Thoracic aorta (tissue), 2 donors: ENCODE measurements at places on chromosomes 7 and 10.

GRCh38 chr10:124680675-124681074 lies 63.5 kb downstream of the FAM53B start:
- DNase-seq: no peak

DNA sequence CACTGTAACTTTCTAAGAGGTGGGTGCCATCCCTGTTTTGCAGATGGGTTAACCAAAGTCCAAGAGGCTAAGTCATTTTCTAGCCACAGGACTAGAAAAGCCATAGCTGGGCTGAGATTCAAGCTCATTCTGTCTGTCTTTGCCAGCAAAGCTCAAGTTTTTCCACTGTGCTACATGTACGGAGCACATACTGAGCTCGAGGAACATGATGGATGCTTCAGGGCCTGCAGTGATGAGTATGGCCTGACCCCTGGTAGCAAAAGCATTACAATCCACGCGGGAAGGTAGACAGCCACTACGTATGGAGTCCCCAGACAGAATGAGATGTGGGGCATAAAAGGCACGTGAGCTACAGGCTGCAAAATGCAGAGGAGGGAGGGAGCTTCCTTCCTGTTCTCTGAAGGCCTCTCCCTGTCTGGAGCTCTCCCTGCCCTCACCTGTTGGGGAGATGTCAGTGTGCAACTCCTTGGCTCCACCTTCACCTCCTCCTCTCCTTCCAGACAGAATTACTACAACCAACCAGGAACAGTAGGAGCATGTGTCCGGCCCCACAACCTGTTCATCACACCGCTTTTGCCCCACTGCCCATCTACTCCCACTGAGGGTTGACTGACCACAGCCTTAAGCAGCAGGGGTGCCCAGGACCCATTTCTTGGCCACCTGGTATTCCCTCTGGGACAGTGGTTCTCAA lies 16.4 kb downstream of the ITPRIP start:
- no peak for DNase-seq

- no peak for DNase-seq
Measured at GRCh38 chr7:151405588-151405987, 4.2 kb downstream of the WDR86 start.

DNA sequence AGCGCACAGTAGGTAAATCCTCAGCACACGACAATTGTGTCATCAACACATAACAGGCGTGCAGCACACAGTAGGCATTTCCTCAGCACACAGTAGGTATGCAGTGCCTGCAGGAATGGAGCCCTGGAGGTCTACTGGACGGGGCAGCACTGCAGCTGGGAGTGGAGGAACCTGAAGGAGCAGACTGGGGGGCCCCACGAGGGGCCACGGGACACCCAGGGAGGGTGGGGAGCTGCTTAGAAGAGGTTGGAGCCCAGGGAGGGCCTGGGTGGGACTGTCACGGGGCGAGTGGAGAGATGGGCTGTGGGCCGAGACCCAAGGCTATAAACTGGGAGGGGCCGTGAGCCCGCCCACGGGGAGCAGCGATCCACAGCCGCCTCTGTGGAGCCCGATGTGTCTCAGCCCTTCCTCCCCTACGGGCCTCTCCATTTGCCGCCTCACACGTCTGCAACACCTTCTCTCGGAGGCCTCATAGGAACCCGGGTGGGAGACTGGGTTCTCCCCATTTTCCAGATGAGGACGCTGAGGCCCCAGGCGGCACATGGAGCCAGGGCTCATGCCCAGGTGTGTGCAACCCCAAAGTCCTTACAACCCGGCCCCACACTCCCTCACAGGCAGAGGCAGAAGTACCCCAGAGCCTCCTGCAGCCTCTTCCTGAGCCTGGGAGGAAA lies 101.5 kb downstream of the MICALL2 start:
- DNase-seq: no peak

GRCh38 chr7:24718977-24719491 lies 38.2 kb downstream of the GSDME start:
- no peak for DNase-seq

DNA sequence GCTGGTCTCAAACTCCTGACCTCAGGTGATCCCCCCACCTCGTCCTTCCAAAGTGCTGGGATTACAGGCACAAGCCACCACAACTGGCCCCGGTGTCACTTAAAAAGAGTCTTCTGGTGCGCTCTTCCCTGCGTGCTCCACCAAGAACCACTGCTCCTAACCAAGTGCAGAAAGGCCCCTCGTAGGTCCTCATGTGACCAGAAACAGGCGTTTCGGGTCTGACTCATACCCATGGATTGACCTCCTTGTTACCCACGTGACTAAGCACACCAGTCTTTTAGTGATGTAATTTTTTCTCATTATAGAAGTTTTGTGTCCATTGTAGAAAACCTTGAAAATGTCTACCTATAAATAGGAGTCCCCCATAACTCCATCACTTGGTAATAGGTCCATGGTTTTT lies 13.9 kb downstream of the FKBP6 start:
- DNase-seq: no peak

DNA sequence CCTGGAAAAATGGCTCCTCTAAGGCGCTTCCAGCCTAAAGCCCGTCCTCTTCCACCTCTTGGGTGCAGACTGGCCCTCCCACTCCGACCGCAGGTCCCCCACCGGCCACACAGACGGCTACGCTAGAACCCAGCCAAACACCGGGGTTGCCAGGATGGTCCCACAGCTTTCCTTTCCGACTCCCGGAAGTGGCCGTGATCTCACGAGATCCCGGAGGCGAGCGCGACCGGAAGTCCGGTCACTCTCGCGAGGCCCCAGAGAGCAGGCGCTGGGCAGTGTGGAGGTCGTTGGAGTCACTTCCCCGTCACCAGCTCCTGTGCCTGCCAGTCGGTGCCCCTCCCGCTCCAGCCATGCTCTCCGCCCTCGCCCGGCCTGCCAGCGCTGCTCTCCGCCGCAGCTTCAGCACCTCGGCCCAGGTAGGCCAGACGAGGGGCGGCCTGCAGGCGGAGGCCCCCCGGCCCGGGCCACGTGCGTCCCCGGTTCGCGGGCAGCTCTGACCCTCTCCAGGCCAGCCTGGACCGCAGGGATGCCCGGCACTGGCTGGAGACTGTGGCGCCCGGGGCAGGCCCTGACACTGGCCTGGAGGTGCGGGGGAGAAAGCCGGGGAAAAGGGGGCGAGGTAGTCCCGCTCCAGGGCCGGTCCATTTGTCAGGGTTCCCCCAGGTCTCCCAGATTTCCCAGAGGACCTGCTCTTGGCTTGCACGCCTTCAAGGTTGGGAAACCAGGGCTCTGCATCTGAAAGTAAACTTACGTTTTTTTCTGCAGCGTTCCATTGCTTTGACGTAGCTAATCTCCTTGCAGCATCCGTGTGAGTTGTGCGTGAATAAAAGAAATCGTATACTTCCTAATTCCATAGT lies at the start of the genes MDH2 and STYXL1:
Gene MDH2, plus strand, starts transcription at position 296 of the 857 bp plus-strand sequence. Its CDS starts 55 bp downstream, at position 351.
Gene STYXL1, minus strand, starts transcription at position 190 of the 857 bp plus-strand sequence. CDS start 17,477 bp downstream, outside the sequence.
- peak; percentile 86 for DNase-seq

- DNase-seq: no peak
Measured at GRCh38 chr10:31130406-31130805, 98.7 kb upstream of the ZNF438 start.

DNA sequence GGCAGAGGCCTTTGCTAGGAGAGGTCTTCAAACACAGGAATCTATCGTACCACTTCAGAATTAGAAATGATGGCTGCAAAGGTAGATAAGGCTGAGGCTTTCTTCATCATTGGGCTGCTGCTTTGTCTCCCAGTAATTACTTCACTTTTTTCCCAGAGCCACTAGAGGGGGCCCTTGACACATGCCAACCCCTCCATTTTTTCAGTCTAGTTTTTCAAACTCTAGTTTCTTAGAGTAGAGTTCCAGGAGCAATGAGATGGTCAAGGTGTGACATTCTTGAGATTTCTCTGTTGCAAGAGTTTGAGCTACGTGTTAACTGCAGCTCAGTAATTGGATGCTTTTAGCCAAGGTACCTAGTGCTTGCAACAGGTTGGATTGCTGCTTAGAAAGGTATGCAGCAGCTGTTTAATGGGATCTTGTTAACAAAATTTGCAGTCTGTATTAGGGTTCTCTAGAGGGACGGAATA lies 33.8 kb upstream of the RBM20 start:
- DNase-seq: no peak

DNA sequence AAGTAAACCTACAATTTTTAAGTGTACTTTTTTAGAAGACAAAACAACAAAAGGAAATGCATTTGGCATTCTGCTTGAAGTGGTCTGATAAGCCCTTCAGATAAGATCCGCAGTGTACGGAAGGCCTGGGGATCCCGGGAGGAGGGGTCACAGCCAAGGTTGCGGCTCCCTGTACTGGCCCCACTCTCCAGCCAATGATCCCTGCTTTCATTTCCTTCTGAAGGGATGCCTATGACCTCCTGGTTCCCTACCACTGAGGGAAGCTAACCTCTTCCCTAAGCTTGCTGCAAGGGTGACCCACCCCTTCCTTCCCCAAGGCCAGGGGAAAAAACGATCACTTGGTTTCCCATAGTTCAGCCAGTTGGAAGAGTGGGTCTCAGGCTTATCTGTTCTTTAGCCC lies 5.3 kb downstream of the DENND2A start:
- no peak for DNase-seq

- no peak for DNase-seq
Measured at GRCh38 chr7:154919344-154920225, 83.3 kb downstream of the PAXIP1 start.

GRCh38 chr7:7220821-7221220 lies 38.5 kb downstream of the C1GALT1 start:
- no peak for DNase-seq

DNA sequence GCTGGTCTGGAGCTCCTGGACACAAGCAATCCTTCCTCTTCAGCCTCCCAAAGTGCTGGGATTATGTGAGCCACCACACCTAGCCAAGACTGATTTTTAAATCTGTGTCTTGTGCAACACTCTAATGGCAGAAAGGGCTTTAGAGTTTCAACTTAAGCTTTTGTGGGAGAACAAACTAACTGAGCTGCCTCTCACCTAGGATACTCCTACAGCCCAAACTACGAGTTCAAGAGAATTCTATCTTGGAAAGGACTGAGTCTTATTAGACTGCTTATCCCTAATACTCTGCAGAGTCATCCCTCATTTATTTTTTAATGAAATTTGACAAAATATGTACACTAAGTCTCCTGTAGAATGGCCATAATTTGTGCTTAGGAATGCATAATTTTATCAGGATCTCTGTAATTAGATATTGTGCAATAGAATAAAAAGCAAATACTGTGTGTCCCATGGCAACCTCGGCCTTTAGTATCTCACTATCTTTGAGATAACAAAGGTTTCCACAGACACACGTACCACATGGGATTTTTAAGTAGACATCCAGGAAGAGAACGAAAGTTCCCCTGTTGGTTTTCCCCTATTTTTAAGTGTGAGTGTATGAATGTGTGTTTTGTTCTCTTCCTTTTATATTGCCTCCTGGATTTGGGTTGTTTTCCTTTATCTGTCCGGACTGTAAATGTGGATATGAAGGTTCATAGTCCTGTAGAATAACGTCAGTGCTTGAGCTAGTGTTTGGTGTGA lies 199.4 kb upstream of the TCF7L2 start:
- DNase-seq: no peak

GRCh38 chr10:74674927-74675326 lies 151.5 kb upstream of the KAT6B start:
- DNase-seq: no peak

DNA sequence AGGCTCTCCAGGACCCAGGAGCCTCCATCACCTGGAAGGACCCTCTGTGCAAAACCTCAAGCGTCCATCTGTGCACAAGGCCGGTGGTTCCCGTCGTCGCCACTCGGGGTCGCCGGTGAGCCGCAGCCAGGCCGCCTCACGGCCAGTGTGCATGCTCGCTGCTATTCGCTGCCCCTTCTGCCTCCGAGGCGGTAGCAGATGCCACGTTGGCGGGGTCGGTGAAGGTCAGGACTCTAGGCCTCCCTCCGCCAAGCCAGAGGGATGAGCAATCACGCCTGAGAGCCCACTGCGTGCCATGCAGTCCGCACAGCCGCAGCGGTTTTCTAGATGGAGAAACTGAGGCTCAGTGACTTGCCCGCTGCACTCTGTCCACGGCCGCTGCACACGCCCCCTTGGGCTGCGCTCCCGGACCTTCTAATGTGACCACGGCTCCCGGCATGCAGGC lies 5.7 kb downstream of the UPK3B start:
- DNase-seq: no peak

DNA sequence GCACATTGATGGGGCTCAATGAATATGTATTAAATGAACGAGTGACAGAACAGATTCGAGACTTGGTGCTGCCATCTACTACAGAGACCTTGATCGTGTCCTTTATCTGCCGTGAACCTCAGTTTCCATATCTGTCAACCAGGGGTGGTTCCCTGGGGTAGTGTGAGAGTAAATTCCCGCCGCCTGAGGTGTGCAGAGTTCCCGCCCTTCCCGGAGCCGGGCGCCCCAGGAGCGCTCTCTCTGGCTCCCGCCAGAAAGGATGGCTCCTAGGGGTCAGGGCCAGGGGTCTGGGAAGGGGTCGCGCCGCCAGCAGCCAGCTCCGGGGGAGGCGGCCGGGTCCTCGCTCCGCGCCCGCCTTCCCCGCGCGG lies 333 bp upstream of the PLCE1 start:
- DNase-seq: no peak

DNA sequence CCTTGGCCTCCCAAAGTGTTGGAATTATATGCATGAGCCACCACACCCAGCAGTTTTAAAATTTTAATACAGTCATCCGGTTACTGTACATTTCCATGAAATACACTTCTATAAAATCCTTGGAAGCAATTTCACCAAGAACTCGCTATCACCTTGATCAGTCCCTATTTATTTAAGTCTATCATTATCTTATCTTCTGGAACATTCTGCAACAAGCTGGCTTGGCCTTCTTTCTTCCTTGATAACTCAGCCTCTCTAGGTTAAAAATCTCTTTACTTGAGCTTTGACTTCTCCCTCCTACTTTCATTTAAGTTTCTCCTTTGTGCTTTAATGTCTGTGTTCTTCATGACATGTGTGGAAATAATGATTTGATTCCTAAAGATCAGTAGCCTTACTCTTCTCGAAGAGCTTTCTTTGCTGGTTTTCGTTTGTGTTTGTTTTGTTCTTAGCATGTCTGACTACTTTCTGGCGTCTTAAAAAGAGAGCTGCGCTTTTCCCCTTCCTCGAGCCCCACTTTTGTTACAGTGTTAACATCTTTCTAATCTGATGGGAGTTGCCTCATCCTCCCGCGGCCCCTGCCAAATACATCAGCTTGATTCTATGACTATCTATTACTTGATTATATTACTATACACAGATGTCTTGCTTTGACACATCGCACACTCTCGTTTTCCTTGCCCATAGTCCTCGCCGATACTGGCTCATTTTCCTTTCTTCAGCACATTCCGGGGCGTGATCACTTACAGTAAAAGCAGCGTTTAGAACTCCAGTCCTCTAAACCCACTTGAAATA lies 11.1 kb upstream of the CALML5 start:
- no peak for DNase-seq

DNA sequence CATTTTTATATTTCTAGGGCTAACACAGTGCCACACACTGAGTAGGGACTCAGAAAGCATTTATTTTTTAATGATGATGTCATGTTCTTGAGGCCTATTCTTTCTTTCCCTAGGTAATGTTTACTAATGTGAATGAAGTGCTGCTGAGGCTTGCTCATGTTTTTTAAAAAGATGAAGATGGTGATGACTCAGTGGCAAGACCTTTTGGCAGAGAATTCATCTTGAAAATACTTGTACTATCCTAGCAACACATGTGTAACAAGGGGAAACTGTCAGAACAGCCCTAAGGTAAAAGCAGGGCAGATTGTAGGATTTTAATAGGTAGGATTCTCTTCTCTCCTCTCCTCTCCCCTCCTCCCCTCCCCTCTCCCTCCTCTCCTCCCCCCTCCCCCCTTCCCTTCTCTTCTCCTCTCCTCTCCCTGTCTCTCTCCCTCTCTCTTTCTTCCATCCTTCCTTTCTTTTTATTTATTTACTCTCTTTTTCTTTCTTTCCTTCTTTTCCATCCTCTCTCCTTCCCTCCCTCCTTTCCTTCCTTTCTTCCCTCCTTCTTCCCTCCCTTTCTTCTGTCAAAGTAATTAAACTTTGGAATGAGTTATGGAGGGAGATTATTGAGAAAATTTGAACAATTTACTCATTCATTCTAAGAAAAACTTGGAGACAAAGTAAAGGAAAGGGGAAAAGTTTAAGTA lies 75.3 kb downstream of the ZNF92 start:
- DNase-seq: no peak
